ENCODE measurements at places on chromosomes 5 and 9. TPM values are rescaled to one million over a fixed set of nuclear protein-coding genes. Genes with fewer than 3 reads are reported as not detected.

GRCh38 chr9:6870149-6870548 lies 112.4 kb downstream of the KDM4C start:
- no peak for DNase-seq

DNA sequence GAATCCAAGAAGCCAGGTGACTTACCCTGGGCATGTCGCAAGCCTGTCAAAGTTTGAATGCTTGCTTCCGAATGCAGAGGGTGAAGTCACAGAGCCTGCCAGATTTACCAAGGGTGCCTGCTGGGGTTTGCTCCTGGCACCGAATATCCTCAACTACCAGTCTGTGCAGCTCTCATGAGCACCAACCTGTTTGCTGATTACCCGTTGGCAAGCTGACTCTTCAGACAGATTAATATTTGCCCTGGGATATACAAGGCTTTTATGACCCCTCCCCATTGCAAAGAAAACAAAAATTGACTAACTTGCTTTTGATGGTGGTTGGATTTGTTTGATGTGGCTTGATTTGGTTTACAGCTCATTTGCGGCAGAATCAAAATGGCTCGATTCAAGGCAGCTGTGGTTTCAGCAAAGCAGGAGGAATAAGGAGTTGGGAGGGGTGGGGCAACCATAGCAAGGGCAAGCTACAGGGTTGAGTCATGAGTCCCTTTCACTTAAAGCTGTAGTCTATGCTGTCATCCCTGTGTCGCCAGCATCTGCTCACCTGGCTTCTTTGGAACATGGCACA lies 82.3 kb upstream of the AGXT2 start:
- no peak for DNase-seq

TBC1D13 gene
- 23.2 TPM for total RNA-seq

KIAA0825 gene
- total RNA-seq = 5.6 TPM

GRCh38 chr9:84990416-84990815 lies 320.9 kb downstream of the NTRK2 start:
- no peak for DNase-seq
